ENCODE measurements at places on chromosomes 3 and 15.

- DNase-seq = peak; percentile 79
These were observed 862 bp upstream of the MAN2A2 start for GRCh38 chr15:90902040-90902839.

GRCh38 chr3:61522626-61523025 lies 38.7 kb upstream of the PTPRG start:
- DNase-seq = no peak

DNA sequence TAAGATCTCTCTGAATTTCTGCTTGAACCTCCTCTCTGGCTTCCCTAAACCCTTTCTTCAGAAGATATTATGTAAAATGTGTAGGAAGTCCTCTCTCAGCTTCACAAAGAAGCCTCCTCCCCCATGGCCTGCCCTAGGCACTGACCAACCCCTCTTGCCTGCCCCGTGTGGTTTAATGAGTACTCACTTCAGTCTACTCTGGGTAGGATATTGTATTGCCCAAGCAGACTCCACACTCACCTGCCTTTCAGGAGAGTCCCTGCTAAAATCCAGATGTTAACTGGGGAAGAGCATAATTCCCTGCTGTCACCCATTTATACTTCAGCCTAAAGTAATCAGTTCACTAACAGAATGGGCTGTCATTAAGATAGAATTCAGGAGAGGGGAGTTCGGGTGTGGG lies 2.6 kb upstream of the AGBL1 start:
- DNase-seq = no peak

- DNase-seq = no peak
These were observed 42.3 kb downstream of the FSD2 start for GRCh38 chr15:82763361-82764116.

DNA sequence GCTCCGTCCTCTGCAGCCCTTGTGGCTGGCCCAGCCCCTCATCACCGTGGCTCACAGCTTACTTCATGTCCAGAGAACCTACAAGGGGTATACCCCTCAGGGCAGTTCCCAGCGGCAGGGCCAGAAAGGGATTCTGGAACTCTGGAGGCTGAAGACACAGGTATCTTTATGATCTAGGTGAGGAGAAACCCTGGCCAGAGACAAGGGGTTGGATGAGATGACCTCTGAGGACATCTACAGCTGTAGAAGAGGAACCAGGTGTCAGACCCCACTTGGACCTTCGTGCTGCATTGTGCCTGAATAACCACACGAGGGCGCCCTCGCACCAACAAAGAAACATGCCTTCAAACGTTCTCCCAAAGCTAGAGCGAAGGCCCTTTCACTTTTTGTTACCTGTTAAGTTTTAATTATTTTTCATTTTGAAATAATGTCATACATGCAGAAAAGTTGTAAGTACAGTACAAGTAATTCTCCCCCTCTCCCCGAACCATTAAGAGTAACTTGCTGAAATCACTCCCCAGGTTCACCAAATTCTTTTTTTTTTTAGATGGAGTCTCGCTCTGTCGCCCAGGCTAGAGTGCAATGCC lies 118.7 kb upstream of the SMAD3 start:
- DNase-seq = peak; percentile 79

DNA sequence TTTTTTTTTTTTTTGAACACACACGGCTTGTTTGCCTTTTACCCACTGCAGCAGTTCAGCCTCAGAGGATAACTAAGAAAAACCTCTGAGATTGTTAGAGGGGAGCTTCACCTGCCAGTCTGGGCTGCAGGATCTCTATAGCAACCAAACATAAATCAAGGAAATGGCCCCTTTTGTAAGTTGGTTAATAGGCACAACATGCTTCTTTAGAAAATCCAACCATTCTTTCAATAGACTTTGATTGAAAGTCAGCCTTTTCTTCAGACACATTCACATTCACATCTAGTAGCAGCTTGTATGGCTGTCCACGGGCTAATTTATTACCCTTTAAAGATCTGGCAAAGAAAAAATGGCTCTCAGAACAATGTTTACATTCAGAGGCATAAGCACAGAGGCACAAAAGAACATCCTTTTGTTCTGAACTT lies 136.6 kb upstream of the RARB start:
- DNase-seq = no peak

DNA sequence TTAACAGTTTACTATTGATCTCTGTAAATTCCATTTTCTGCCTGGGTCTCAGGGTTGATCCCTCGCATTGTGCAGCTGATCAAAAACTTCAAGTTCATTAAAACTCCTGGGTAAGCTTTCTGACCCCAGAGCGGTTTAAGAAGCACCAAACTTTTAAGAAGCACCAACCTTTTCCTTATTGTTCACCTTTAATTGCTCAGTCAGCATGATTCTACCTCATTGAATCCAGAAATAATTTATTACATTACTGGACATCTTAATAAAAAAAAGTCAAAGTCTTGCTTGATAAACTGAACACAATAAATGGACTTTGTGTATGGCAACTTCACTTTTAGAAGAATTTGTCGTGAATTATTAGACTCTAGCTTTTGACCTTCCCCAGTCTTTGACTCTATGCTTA lies 46.9 kb downstream of the HDGFL3 start:
- DNase-seq = no peak

- DNase-seq = no peak
These were observed 20.7 kb downstream of the SCAANT1 start for GRCh38 chr3:63891518-63891917.

GRCh38 chr3:114456742-114457141 lies 162.9 kb downstream of the TIGIT start:
- DNase-seq = no peak

DNA sequence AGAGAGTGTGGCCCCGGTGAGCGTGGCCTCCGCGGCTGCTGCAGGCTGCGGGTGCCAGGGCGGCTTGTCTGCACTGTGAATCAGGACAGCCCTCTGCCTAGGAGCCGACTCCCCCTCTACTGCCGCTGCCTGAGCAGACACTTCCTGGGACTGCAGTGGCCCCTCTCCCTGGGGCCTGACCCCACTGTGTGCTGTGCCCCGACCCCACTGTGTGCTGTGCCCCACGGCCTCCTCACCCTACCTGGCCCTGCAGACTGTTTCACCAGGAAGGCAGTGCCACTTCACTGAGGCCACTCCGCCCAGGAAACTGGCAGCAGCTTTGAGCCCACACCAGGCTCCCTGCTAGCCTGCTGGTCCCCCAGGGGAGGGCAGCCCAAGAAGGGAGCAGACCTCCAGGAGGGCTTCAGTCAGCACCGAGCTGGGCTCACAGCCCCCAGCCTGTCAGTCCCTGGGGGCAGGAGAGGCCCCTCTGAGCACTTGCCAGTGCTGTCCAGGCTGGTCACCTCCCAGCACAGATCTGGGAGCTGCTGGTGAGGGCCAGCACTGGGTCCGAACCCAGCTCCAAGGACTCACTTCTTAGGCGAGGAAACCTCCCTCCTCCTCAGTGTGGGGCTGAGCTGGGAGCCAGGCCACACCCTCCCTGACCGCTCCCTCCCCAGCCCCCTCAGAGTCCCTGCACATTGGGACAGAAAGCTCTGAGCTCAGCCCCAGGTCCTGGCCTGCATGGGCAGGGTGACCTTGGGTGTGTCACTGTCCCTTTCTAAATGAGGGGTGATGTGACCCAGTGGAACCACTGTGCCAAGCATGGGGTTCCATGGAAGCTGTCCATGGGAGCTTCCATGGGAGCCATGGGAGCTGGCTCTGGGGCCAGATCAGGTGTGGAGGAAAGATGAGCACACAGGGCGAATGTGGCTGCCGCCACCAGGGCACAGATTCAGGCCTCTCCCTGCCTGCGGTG lies 56.8 kb downstream of the DNAJB8 start:
- DNase-seq = peak; percentile 41

DNA sequence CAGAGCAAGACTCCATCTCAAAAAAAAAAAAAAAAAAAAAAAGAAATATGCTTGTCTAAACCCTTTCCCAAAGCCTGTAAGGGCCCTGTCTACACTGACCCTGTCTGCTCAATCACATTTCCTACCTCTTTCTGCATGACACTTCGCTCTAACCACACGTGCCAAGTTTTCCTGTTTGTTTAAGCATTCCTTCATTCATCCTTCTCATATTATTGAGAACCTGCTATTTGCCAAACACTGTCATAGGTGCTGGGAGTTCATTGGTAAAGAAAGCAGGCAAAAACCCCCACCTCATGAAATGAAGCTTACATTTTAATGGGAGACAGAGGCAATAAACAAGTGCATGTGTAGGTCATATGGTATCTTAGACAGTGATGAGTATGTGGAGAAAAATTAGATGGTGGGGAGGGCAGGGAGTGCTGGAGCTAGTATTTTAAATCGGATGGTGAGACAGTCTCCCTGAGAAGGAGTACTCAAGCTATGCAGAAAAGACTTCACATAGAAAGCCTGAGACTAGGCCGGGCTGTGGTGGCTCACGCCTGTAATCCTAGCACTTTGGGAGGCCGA lies 48.0 kb downstream of the B3GNT5 start:
- no peak for DNase-seq

DNA sequence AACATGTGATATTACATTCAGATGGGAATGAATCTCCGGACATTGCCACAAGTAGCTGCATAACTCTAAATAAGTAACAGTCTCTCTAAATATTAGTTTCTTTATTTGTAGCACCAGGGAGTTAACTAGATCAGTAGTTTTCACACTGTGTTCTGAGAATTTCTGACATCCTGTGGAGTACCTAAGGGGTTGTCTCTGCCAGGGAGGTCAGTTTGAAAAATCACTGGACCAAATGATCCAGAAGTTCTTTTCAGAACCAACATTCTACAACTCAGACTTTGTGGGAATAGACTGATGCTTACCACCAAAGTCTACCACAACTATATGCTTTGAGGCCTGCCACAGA lies 9.0 kb upstream of the ILDR1 start:
- no peak for DNase-seq

DNA sequence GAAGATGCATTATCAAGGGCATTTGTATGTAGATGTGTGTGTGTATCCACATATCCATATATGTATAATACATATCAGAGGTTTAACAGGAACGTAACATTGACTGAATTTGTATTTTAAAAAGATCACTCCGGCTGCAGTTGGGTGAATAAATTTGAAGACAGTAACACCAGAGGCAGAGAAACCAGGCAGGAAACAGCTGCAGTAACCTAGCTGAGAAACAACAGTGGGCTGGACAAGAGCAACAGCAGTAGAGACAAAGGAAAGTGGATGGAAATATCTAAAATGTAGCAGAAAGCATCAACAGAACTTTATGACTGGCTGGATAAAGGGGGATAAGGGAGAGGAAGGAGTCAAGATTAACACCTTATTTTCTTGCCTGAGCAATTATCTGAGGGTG lies 68.3 kb upstream of the SETMAR start:
- DNase-seq = no peak

- DNase-seq = no peak
These were observed 174.9 kb downstream of the SCAPER start for GRCh38 chr15:76730262-76730661.

DNA sequence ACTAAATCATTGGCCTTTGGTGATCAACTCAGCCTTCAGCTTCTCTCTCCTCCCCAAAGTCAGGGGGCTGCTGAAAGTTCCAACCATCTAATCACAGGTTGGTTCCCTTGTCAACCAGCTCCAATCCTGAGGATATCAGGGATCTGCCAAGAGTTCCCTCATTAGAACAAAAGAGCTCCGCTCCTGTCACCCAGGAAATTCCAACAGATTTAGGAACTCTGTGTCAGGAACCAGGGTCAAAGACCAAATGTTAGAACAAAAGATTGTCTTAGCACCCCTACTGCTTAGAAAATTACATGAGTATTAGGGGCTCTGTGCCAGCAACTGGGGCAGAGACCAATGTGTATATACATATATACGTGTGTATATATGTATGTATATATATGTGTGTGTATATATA lies 32.3 kb upstream of the RAB7A start:
- DNase-seq = no peak

GRCh38 chr3:52854013-52854412 lies 19.2 kb upstream of the MUSTN1 start:
- no peak for DNase-seq

DNA sequence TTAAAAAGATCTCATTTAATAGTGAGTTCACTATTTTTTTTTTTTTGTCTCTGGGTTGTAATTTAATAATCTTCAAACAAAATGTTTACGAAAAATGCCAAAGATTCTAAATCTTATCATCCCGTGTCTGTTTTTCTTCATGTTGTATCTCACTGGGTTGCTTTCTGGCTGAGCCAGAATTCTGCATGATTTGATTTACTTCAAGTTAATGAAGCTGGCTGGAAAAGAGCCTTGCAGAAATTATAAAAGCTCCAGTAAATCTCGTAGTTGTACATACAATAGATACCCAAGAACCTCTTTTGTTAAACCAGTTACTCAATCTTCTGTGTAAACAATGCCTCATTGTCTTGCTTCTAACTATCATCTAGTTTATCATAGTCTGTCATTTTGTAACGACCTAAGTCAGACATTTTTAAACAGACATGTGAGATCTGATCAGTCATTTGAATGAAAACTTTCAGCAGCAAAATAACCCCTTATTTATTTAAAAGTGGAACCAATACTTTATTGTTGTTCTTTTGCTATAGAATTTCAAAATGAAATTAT lies 249.0 kb downstream of the MCTP2 start:
- DNase-seq = no peak

GRCh38 chr3:72694398-72694797 lies 153.8 kb downstream of the SHQ1 start:
- no peak for DNase-seq
